ENCODE measurements at places on chromosomes 2 and 18.

GRCh38 chr2:60470340-60470739 is 83.1 kb downstream of the BCL11A start:
- DNase-seq = no peak

DNA sequence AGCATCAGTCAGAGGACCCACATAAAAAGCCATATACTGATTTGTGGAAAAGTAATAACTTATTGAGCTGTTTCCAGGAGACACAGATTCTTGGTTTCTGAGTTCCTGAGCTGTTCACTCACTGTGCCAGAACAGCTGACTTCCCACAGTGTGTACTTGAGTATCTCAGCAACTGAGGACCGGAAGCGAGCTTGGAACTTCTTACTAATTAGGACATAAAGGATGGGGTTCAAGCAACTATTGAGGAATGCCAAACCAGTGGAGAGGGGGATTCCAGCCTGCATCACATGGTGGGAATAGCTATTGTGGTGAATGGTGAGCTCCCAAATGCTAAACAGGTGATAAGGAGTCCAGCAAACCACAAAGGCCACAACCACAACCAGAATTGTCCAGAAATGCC is 16.4 kb downstream of the EEF1B2 start:
- DNase-seq = no peak

DNA sequence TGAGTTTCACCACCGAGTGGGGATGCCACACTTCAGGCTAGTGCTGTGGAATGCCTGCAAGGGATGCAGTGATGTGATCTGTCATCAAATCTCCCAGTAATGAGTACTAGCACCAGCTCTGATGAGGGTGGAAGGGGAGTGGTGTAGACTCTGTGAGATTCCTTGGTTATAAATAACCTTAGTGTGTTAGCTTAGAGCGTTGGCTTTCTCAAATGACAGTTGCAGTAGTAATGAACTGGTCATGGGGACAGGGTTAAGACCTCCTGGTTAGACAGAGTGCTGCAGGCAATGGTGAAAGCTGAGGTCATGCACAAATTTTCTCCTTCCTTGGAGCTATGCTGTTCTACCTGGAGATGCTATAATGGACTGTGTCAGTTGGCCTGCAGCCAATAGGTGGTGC is 1063.4 kb upstream of the CRIM1 start:
- no peak for DNase-seq

- no peak for DNase-seq
These were observed 638.5 kb downstream of the CNTNAP5 start for GRCh38 chr2:124663645-124663997.

- DNase-seq = no peak
These were observed 33.7 kb downstream of the MRPL35 start for GRCh38 chr2:86232910-86233309.

DNA sequence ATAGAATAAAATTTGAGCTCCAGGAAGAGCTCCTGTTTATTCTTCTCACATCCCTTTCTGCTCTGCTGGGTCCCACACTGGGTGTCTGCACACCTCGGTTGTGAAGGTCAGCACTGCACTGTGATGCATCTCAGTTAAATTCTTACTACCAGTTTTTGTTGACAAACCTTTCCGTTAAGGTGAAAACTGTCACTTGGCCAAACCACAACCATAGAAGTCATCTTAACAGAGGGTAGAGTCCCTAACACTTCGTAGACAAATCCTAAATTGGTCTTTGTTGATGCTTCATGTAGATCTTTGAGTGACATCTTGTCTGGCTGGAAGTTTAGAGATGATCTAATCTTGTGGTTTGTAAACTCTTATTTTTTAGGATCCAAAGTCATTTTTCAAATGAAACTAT is 167.4 kb upstream of the MAP3K20 start:
- DNase-seq = no peak
